ENCODE measurements at places on chromosomes 7 and 10.

GRCh38 chr10:89097226-89097625 is 106.6 kb downstream of the FAS start:
- no peak for DNase-seq

- no peak for DNase-seq
Measured at GRCh38 chr10:132113206-132113605, 47.5 kb downstream of the JAKMIP3 start.

DNA sequence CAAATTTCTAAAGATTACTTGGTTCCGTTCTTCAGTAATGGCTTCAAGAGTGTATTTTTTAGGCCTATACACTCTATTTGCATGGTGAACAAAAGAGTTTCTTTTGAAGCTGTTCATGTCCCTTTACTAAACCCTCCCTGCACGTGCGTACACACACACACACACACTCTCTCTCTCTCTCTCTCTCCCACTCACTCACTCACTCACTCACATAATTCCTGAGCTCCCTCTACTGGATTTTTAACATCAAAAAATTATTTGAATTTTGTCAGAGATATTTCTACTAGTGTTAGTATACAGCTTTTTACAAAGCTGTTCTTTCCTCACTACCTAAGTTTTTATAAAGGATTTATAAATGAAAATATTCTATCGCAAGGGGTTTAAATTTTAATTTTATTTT is 85.9 kb downstream of the UBE3C start:
- DNase-seq: peak; percentile 51

DNA sequence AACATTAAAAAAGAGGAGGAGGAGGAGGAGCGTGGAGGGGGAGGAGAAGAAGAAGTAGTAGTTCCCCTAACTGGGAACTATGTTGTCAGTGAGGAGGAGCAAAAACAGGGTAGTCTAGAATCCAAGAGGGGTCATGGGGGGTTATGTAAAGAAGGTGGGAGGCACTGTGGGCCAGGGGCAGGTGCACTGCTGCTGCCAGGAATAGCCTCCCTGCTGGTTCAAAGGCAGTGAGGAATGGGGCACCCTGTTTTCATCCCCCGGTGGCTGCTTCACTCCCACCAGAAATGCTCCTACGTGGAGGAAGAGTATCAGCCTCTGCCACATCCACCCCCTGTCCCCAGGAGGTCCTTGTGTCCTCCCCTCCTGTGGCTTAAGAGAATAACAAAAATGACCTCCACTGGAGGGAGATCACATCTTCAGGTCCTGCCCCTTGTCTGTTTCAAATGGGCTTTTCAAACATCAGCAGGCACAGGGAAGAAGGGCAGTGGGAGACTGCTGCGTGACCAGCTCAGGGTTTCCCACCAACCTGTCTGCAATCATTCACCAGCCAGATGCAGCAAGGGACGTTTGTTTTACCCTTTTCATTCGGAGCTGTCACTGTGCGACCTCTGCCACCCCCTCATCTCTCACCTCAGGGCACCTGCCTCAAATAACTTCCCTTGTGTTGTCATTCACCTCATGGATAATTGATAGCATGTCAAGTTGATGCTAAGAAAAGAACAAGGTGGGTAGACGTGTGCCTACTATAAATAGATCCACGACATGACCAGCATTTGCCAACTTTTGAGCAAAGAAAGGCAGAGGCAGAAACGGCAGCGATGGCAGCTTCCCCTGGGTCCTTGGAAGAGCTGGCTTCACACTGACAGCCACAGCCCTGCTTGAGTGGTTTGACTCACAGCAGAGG is 92.6 kb downstream of the DGKI start:
- no peak for DNase-seq

Measured in dermis microvascular lymphatic vessel endothelial cell (primary cell).